ENCODE measurements at places on chromosomes 1 and 21.
A peak's percentile ranks its signal among the peaks of the same experiment; 100 is the strongest.

- peak; percentile 81 for DNase-seq
These were observed 5.1 kb downstream of the HSPB7 start for GRCh38 chr1:16012590-16013219.

GRCh38 chr1:246768403-246769020 is 44.3 kb downstream of the SCCPDH start:
- no peak for DNase-seq

DNA sequence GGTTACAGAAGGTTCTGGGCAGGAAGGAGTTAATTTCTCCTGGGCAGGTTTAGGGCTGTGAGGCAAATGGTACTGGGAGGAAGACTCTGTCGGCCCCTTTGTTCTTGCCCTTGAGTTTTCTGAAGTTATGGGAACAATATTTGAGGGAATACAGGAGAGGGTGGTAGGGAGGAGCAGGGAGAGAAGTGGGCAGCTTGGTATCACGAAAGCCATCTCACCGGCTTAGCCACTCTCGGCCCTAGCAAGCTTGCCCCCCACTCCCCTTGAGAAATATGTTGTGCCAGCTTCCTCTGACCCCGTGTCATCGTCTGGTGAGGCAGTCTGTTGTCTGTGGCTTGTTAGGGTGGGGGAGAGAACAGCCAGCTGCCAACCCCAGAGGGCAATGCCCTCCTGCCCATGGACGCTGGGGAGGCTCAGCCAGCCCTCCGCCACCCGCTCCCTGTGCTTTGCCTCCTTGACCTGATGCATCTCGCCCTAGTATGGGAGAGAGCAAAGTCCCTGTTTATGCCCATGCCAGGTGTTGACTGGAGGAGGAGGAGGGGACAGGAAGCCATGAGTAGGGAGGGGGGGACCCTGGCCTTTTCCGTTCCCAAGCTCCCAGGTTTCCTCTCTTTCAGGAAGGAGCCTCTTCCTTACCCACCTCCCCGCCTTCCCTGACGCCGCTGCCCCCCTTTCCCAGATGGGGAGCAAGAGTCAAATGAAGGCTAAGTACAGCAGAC is 1.2 kb downstream of the EFNA1 start:
- peak; percentile 55 for DNase-seq

DNA sequence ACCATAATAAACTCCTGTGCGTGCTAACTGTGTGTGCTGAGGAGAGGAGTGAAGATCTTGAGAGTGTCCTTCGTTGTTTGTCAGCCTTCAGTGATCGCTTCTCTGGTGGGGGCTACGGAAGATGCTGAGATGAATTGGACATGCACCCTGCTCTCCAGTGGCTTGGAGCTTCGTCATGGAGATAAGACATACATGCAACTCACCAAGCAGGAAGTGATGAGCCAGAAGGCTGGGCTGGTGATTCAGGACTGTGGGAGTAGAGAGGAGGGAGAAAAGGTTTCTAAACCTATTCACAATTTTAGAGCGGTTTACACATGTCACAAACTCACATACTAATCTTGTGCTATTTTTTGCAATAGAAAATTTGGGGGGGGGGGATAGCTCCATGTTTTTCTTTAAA is 128.9 kb upstream of the ADAR start:
- DNase-seq: no peak

DNA sequence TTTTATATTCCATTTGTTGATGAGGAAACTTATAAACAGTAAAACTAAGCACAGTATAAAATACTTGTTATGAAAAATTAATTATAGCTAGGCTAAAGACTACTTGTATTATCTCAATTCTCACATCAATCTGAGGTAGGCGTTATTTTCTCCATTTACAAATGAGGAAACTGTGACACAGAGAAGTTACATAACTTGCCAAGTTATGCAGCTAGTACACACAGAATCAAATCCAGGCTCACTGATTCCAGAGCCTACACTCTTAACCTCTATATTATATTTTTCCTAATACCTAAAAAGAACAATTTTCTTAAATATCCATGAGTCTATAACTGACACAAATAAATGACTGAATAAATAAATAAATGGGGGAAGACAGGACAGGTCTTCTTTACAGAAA is 11.2 kb upstream of the VPS45 start:
- DNase-seq: no peak

- DNase-seq: no peak
These were observed 45.5 kb upstream of the LRIG2 start for GRCh38 chr1:113027449-113027848.

DNA sequence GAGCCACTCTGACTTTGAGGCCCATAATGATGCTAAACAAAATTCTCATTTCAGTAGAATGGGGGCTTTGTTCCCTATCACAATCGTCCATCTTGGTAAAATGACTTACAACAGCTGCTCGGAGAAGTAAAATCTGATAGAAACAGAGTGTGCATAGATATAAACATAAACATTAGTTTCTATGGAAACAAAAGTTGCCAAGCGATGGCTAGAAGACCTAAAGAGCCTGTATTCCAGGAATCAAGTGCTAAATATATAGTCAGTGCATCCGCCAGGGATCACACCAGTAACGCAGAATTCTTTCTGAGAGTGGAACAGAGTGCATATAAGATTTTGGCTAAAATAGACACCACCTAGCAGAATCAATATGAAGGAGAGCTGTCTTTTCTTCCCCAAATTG is 91.2 kb upstream of the KAZN start:
- DNase-seq: no peak

GRCh38 chr1:167369933-167370332 is 148.4 kb downstream of the CD247 start:
- no peak for DNase-seq

GRCh38 chr1:152546704-152547103 is 19.9 kb downstream of the LCE3E start:
- DNase-seq: no peak

DNA sequence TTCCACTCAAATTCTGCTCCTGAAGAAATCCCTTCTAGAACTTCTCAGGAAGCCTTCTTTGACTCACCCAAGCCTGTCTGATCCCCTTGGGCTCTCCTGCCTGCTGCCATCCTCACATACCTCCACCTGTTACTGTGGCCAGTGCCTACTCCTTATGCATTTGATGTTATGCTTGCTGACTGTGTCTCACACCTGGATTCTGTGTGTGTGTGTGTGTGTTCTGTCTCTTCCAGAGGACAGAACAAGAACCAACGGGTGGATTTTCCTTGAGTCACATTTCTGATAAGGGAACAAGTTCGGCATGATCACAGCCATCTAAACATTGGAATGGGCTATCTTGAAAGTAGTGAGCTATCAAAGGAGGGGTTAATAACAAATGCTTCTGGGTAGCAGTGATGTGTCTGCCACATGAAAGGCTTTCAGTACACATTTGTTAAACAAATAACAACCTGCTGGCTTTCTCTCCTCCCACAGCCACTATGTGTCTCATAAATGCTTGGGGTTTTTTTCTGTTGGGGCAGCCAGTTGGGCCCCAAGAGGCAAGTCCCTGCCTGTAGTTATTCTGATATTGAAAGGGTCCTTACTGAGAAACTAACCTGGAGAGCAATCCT is 8.9 kb upstream of the GPR37L1 start:
- no peak for DNase-seq

DNA sequence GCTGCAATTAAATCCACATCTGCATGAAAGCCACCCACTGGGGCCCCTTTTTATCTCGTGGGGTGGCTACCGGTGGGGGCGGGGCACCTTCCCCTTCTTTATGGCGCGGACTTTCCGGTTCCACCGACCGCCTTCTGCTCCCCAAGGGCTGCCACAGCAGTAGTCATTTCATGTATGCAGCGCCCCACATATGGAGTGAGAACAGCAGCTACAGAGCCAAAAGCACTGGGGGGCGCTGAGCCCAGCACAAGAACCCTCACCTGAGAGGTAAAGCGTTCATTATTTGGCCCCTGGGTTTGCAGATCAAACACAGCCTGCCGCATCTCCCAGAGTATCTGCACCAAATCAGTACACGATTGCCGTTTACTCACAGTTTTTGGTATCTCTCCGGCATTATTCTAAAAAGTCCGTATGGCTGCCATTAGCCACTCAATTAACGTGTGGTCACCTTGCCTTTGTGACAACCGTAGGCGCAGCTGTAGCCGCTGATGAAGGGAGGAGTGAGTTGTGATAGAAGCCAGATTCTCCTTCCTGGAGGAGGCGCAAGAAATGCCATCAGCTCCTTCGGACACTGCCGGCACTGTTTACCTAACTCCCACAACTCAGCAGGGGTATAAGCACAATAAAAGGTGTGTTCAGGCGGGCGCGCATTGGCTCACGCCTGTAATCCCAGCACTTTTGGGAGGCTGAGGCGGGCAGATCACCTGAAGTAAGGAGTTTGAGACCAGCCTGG is 30.4 kb upstream of the CR2 start:
- no peak for DNase-seq

DNA sequence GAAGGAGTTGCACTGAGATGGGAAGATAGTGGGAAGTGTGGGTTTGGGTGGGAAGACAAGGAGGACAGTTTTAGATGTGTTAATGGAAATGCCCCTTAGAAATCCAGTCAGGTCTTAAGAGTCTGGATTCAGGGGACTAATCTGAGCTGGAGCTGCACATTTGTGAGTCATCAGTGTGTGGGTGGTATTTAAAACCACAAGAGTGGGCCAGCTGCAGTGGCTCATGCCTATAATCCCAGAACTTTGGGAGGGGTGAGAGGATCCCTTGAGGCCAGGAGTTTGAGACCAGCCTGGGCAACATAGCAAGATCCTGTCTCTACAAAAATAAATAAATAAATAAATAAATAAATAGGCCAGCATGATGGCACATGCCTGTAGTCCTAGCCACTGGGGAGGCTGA is 40.9 kb upstream of the SLC6A9 start:
- DNase-seq: no peak

DNA sequence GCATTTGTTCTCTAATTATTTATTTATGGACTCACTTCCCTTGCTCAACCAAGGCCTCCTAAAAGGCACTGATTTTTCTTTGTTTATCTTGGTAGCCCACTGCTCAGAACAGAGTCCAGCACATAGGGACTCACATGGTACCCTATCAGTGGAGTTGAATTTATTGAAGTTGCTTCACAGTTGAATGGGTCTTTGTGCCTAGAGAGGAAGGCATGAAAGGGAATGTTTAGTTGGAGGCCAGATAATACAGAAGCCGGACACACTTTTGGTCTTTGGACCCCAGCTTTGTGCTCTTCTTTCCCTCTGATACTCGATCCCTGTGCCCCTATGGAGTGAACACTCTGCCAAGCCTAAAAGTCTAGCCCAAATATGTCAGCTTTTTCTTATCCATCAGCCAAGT is 429.0 kb downstream of the PRDM2 start:
- no peak for DNase-seq

DNA sequence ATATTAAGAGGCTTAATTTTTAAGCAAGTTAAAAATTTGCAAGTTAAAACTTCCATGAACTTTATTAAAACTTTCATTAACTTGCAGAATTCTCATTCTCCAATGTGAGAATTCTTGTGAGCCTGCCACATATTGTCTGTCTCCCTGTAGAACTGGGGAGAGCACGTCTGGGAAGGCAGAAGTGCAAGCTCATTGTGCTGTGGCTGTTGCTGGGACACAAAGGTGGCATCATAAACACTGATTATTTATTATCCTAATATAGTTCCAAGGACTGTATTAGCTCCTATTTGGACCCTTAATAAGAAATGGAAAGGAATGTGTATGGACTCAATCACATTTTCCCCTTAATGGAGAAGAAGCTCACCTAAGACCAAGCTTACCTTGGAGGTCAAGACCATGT is 68.7 kb upstream of the MROH9 start:
- no peak for DNase-seq

DNA sequence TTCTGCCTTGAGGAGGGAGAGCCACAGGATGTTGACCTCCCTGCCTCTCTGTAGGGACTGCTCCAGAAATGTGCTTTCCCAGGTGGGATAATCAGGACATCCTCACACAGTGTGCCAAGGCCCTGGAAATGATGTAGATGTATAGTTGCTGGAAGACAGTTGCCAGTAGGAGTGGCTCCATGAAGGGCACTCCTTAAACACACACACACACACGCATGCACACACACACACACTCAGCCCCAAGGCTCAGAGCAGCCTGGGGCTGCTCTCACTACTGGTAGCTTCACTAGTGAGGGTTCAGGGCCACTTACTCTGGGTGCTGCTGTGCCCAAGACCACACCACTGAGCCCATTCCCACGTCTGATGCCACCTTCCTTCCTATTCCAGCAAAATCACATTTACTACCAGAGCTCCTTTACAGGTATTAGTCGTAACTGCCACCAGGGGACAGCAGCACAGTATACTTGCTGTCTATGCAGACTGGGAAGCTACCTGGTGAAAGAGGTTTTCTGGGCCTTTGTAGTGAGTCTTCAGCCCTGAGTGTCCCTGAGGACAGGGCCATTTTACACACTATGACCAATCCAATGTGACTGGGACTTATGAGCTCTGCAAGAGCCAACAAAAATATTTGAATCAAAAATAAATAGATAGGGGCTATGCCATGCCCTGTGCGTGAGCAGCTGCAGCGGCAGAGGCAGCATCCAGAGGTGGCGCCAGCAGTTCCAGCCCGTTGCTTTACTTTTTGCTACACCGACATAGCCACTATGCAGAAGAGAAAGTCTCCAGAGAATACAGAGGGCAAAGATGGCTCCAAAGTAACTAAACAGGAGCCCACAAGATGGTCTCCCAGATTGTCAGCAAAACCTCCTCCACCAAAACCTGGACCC is 15.0 kb downstream of the CRNN start:
- no peak for DNase-seq

DNA sequence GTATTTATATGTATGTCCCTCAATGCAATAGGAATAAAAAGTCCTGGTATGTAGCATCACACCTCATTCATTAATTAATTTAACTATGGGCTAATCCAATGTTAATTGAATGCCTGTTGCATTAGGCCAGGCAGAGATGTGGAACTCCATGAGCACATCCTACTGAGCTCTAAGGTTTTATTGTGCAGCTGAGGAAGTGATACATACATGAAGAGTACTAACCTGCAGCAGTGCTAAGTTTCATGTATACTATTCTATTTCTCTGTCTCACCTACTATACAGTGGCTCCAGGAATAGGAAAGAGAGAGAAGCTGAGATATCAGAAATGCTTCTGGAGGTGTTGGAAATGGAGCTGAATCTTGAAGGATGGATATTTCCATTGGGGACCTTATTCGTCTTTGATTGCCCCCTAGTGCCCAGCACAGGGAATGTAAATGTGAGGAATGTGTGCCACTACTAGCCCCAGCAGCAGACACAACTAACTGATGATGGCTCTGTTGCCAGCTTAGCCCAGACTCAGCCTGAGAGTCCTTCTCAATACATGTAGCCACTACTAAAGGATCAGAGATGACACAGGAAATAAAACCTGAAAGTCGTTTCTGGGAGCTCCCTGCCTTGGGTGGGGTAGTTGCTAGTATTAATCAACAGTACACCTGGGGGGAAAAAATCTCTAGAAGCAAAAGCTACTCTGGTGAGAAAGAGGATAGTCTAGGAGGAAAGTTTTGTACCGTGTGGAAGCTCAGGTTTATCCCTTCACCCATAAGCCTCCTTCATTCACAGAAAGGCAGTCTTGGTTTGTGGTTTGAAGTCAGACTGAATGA is 173.3 kb upstream of the FOXD3 start:
- DNase-seq: no peak
